CD4-positive, alpha-beta T cell treated with Interleukin-4 for 4 hours (primary cell): ENCODE measurements at places on chromosomes 3 and 15.

GRCh38 chr3:32002561-32003368 lies 21.2 kb downstream of the ZNF860 start:
- DNase-seq, result no peak

- DNase-seq, result no peak
These were observed 25.3 kb downstream of the TRA2B start for GRCh38 chr3:185912512-185912911.

DNA sequence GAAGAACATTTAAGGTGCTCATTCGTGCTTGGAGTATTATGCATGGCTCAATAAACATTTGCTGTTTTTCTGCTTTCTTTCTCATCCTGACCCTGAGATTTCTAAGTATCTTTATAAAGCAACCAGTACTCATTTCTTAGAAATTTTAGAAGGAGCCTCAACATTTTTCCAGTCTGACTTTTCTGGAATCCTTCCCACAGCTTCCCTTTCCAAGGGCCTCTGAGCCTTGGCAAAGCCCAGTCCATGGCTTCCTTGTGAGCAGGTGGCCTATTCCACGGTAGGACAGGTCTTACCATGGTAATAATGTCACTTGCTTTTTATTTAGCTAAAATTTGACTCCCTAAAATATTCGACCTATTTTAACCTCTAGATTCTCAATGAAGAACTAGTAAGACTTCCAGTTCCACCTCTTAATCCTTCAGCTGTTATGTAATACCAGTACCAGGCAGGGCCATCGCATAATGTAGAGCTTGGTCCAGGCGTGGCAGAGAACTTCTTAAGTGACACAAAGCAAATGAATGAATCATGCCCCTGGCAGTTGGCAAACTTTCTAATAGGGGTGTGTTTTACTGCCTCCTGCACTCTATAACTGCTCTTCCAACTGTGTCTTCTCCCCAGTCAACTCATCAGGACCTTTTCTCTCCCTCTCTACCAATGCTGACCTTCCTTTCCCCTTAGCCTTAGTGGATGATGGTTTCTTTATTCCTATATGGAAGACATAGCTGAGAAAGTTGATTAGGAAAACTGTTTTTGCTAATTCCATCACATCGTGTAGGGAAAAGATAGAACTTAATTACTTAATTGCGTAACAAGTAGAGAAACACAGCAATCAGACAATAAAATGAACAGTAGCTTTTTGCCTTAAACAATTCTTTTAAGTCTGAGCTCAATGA lies 894 bp upstream of the TM4SF4 start:
- DNase-seq, result no peak

DNA sequence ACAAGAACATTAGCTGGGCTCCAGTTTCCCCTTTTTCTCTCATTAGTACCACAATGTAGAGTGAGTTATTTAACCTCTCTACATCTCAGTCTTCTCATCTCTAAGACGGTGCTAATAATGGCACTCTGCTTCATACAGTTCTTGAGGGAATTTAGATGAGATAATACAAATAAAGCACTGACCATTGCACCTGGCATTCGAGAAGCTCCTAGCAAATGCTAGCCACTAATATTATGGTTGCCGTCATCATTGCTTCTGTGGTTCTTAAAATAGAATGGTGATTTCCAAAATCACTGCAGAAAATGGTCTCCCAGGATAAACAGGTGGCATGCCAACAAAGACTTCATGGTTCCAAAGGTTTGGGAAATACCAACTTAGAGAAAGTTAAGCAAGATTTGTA lies 213.0 kb downstream of the RORA start:
- no peak for DNase-seq

GRCh38 chr15:72222393-72222792 lies 8.6 kb downstream of the PKM start:
- DNase-seq, result no peak
